ENCODE measurements at places on chromosomes 12 and 14.

DNA sequence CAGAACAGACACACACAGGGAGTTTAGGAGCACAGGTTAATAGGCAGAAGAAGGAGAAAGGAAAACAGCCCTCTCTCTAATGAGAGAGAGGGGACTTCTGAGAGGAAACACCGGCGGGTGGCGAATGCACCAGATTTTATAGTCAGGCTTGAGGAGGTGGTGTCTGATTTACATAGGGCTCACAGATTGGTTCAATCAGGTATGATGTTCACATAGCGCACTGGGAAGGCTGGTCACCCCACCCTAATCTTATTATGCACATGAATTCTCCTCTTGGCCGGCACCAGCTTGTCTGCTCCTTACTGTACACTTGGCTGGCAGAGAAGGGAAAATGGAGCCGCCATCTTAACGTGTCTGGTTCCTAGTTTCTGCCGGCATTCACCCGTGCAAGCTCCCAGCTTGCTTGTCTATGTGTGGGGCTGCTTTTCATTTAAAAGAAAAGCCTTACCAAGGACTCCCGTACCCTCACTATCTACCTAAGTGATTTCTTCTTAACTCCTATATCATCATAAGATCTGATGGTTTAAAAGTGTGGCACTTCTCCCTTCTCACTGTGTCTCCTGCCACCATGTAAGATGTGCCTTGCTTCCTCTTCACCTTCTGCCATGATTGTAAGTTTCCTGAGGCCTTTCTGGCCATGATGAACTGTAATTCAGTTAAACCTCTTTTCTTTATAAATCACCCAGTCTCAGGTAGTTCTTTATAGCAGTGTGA lies 15.1 kb downstream of the BCAT1 start:
- DNase-seq, result peak; percentile 47

DNA sequence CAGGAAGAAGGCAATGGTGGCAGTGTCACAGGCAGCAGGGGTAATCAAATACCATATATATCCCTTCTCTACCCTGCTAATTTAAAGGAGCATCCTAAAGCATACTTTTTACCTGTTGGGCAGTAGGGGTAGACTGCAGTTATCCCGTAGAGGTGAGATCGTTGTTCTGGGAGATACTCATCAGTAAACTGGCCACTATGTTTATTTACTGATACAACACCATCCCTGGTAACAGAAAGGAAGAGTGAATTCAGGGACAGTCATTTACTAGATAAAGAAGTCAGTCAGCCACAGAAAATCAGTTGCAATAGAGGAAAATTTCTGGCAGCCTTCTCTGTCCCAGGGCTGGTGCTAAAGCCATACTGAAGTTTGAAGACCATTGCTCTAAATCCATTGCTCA lies 16.3 kb downstream of the RTRAF start:
- DNase-seq, result no peak

GRCh38 chr12:4881266-4882064 lies 28.2 kb upstream of the KCNA1 start:
- peak; percentile 47 for DNase-seq

- no peak for DNase-seq
Observed at GRCh38 chr14:77369285-77369684, 7.6 kb downstream of the TMED8 start.

- no peak for DNase-seq
Observed at GRCh38 chr14:63632932-63633514, 8.6 kb downstream of the WDR89 start.

- DNase-seq, result no peak
Observed at GRCh38 chr12:133130808-133131128, 341 bp downstream of the ZNF10 start.

DNA sequence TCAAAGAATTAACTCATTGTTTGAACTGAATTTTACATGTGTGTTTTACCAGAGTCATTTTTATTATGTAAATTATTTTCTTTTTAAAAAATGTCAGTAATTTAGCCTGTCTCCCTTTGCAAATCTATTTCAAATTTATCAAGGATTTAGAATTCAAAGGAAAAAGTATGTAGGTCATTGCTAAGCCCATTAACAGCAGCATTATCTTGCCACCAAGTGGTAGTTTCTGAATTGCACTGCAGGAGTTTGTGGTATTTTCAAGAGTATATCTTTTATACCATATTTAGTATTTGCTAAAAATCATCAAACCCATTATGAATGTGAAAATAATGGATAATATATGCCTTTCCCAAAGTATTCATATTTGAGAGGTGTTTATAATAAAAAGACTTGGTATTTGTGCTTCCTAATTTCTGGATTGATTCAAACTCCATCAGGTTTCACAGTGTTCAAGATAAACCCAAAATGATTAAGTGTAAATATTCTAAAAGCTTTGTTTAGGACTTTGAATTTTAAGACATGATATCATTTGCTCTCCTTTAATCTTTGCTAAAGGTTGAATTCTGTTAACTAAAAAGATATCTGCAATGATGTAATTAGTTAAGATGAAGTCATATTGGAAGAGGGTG lies 711.4 kb downstream of the FSCB start:
- DNase-seq, result no peak

- no peak for DNase-seq
Observed at GRCh38 chr14:103393676-103394626, 8.7 kb downstream of the MARK3 start.

DNA sequence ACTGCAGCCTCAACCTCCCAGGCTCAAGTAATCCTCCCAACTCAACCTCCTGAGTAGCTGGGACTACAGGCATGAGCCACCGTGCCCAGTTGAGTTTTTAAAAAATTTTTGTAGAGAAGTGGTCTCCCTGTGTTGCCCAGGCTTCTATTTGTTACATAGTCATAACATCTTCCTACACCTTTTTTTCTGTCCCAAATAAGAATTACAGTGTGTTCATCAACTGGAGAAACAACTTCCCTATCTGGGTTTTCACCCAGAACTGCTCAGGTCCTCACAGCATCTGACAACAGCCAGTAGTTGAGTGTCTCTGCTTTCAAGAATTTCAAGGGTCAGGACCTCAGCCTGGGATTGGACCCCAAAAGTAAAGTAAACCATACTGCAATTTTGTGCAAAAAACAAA lies 235.2 kb upstream of the AMIGO2 start:
- no peak for DNase-seq

- DNase-seq, result no peak
Observed at GRCh38 chr12:53768976-53769375, 17.2 kb upstream of the CISTR start.

DNA sequence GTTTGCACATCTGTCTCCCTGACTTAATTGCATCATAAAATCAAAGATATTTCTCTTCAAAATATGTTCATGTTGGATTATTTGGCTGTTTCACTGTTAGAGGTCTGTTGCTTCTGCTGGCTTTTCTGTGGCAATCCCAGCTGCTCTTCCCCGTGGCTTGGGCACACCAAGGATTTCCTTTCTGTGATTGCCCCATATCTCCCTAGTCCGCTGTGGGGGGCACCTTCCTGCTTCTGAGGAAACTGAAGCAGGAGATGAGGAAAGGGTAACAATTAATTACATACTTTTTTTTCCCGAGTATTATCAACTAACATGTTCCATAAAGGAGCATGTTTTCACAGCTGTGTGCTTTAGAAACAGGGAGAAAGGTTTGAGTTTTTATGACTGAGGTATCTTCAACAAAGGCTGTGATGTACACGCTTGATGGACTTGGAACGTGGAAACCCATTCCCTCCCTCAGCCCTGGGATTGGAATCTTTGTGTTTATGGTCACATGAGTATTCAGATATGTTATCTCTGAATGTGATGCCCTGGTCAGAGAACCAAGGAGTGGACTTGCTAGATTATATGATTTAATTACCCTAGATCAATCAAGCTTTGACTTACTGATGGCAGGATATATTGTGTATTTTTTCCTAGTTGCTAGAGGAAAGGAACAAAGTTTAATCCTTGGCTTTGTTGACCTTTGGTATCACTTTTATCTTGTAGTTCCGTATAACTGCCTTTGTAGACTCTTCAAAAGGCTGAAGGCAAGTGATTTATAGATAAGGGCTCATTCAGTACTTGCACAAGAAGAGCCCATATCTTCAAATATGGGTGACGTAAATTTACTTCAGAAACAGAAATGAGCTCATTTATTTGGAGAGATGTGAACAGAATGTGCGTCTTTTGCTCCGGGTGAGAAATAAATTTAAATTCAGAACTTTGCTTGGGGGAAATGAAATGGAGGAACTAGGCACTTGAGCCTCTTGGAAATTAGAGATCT lies 46.7 kb downstream of the BORCS5 start:
- DNase-seq, result no peak

- peak; percentile 55 for DNase-seq
Observed at GRCh38 chr12:100404769-100405407, 48.0 kb downstream of the SLC17A8 start.

GRCh38 chr12:57637364-57637763 lies 4.4 kb upstream of the B4GALNT1 start:
- no peak for DNase-seq

GRCh38 chr12:97681612-97682504 lies 219.3 kb downstream of the RMST start:
- no peak for DNase-seq

- DNase-seq, result no peak
Observed at GRCh38 chr12:75097003-75097402, 112.6 kb downstream of the KCNC2 start.

GRCh38 chr14:35949920-35950513 lies 123.9 kb downstream of the BRMS1L start:
- no peak for DNase-seq

GRCh38 chr12:9756170-9756569 lies 4.5 kb downstream of the CD69 start:
- DNase-seq, result no peak

GRCh38 chr12:42485823-42486222 lies 103.7 kb downstream of the PRICKLE1 start:
- DNase-seq, result no peak

All from esophagus muscularis mucosa (tissue), 4 donors.